ENCODE measurements at places on chromosomes 4 and X. TPM values are rescaled to one million over a fixed set of nuclear protein-coding genes. Genes with fewer than 3 reads are reported as not detected.

Gene EREG
- 2.0 TPM for total RNA-seq

Gene NKX1-1
- total RNA-seq = not detected

Gene PCDH7
- total RNA-seq = 26.2 TPM

Gene SSX2B
- not detected for total RNA-seq

Gene AWAT2
- total RNA-seq = not detected

Gene DCLK2
- total RNA-seq = 23.2 TPM

Gene MSX1
- total RNA-seq = 0.16 TPM

Gene RAB39B
- 0.13 TPM for total RNA-seq

Gene TIGD4
- not detected for total RNA-seq

Gene FUNDC1
- 8.9 TPM for total RNA-seq

Gene OCIAD2
- total RNA-seq = 88.6 TPM

Gene TMEM271
- not detected for total RNA-seq

Gene NEUROG2
- total RNA-seq = not detected

Gene P2RY8
- total RNA-seq = not detected

Gene ITGB1BP2
- total RNA-seq = 1.6 TPM

Gene SPATA18
- 8.1 TPM for total RNA-seq

Gene NOX1
- not detected for total RNA-seq

Gene PRSS12
- 0.65 TPM for total RNA-seq

Gene SMR3B
- not detected for total RNA-seq

Gene PTPN13
- total RNA-seq = 43.5 TPM

Gene IBSP
- not detected for total RNA-seq

Gene HDX
- total RNA-seq = 3.7 TPM

Gene BRS3
- not detected for total RNA-seq

Gene ADGRA3
- 28.1 TPM for total RNA-seq

Gene TBL1X
- total RNA-seq = 23.8 TPM

Gene CRMP1
- 6.6 TPM for total RNA-seq

Gene NKX6-1
- not detected for total RNA-seq

Gene TRO
- total RNA-seq = 43.2 TPM

Gene C4orf54
- not detected for total RNA-seq

Gene GALNTL6
- 0.25 TPM for total RNA-seq

Gene JADE1
- 27.5 TPM for total RNA-seq

Gene GAGE12D
- not detected for total RNA-seq

Gene KLB
- total RNA-seq = not detected

Gene IGFBP7
- 625 TPM for total RNA-seq

Gene RBMXL3
- total RNA-seq = not detected

Gene MAGED4
- 82.9 TPM for total RNA-seq

Gene ITM2A
- 0.33 TPM for total RNA-seq

Gene TFDP3
- not detected for total RNA-seq

Gene TLR6
- total RNA-seq = 0.49 TPM

Gene QDPR
- total RNA-seq = 17.0 TPM

Gene GAGE12J
- total RNA-seq = not detected

Gene NXF2B
- not detected for total RNA-seq

Gene CYBB
- not detected for total RNA-seq

Gene RRH
- total RNA-seq = not detected

Gene ADH7
- not detected for total RNA-seq

Gene PRKX
- 15.5 TPM for total RNA-seq

Gene CFAP47
- 0.13 TPM for total RNA-seq

Gene CCDC120
- 3.1 TPM for total RNA-seq

Gene GAGE12F
- total RNA-seq = not detected

Gene GAGE1
- not detected for total RNA-seq

Gene GPC4
- 8.5 TPM for total RNA-seq

Gene TRIM60
- not detected for total RNA-seq

Gene CFAP299
- total RNA-seq = not detected

Measured in mesangial cell (primary cell).